ENCODE measurements at places on chromosomes 7 and 10. TPM values are rescaled to one million over a fixed set of nuclear protein-coding genes. Genes with fewer than 3 reads are reported as not detected.

The CEP41 gene
- total RNA-seq = 14.0 TPM

The CCDC7 gene
- total RNA-seq = 53.7 TPM

DNA sequence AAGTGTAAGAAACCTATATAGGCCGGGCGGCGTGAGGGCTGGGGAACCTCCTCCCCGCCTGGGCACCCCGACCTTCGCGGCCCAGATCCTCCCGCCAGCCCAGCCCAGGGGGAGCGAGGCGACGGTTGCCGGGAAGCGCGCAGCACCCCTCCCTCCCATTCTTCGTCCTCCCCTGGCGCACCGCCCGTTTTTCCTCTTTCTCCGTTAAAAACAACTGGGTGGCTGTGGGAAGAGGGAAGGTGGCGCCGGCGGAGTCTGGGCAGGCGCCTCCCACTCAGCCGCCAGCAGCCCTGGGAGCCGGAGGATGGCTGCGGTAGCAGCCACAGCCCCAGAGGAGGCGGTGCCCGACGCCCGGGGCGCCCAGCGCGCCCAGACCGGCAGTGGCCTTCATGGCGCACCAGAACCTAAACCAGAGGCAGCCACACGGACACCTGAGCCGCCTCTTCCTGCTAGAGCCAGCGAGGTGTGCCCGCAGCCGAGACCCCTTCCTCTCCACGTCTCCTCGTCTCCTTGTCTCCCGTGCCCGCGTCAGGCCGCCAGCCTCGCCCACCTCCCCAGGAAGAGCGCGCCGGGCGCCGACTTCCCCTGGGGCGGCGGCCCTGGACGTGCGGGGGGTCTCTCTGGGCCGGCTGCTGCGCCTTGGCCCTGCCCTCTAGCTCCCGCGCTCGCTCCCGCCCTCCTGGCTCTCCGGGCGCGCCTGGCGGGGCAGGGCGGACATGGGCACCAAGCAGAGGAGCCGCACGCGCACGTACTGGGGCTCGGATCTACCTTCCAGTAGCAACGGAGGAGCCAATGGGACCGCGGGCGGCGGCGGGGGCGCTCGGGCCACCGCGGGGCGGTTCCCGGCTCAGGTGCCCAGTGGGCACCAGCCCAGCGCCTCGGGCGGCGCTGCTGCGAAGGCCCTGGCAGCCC, 32.8 kb upstream of the SFTPD start:
- ATAC-seq = peak; percentile 30

DNA sequence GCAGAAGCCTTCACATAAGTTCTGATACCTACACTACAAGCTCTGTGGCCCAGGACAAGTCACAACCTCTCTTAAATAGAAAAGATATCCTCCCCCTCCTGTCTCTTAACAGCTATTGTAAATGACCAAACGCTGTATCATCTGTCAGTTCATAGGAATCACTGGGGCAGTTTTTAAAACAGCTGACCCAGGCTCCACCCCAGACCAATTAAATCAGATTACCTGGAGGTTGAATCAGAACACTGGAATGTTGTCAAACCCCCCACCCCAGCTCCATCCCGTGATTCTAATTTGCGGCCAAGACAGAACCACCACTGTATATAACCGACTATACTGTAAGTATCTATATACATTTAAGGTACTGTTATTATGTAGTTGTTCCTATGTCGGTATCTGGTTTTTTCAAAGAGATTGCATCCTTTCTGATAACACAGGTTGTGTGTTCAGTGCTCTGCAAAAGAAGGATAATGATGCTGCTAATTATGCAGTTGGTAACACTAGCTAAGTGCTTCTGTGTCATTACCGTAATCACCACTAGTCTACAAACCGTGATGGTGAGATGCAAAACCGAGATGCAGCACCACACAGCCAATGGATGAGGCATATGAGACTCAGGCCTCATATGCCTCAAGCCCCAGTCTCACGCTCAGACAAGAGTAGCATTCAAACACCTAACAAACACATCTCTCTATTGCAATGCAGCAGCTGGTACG, 47.4 kb downstream of the TNS3 start:
- ATAC-seq = no peak

- no peak for ATAC-seq
Observed at GRCh38 chr7:51309361-51310130, 7.1 kb downstream of the COBL start.

GRCh38 chr7:114986190-114987180, 64.6 kb downstream of the MDFIC start:
- no peak for ATAC-seq

DNA sequence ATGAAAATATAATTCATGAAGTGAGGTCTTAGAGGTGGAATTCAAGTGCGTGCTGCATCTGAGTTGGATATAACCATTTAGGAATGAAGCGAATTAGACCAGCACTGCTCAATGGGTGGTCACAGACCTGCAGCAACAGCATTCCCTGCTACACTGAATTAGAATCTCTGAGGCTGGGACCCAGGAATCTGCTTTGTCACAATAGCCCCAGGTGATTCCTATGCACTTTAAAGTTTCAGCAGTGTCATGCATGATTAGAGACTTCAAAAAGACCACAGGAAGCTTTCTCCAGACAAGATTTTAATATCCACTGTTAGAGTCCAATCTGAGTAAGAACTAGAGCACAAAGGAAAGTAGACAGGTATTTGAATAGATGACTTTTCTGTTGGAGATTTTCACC, 352.8 kb upstream of the VSTM2A start:
- ATAC-seq = no peak

All from activated T-helper 17 cell treated with anti-CD3 and anti-CD28 coated beads, Interleukin-2, amount 50 U/mL, for 72 hours (primary cell).